NAMALWA (cell line): ENCODE measurements at places on chromosomes 13 and 19.
A peak's percentile ranks its signal among the peaks of the same experiment; 100 is the strongest.

DNA sequence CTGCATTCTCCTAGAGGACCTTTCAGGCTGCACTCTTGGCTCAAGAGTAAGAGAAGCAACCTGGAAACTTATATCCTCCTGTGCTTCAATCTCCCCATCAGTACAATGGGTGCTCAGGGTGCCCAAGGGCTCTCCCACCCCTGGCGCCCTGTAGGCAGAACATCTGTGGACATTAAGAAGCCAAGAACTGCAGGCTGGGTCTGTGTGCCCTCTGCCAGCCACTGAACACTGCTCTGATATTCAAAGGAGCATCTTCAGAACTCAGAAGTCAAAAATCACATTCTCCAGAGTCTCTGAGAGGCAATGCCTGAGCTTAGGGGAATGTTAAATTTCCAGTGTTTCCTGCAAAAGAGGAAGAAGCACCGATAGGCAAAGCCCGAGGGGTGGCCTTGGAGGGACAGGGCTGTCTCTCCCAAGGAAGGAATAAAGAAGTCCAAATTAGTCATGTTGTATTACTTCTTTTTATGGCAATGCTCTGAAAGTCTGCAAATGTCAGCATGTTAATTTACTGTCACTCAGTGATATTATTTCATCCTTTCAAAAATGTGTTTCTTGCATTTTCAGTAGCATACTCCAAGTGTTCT, 88.1 kb downstream of the TSHZ3 start:
- no peak for DNase-seq

GRCh38 chr19:49924004-49924880, 4.8 kb upstream of the ATF5 start:
- DNase-seq: peak; percentile 84

DNA sequence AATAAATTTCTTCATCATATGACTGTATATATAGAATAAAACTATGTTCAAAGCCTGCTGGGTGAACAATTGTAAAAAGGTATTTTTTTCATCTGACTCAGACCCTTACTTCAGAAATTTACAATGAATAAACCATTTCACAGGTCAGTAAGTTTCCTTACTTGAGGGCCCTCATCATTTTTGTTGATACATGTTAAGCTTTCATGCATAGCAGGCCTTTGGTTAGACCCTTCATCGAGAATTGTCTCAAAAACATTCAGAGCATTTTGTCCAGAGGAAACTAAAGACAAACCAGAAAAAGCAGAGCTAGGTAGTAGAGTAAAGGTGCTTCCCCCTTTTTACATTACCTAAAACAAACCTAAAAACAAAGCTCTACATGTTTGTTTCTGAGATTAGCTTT, 46.2 kb downstream of the FNDC3A start:
- no peak for DNase-seq

- DNase-seq: no peak
Observed at GRCh38 chr19:54196536-54196935, 4.1 kb upstream of the RPS9 start.

GRCh38 chr19:5141129-5141849, 172.4 kb downstream of the KDM4B start:
- no peak for DNase-seq

DNA sequence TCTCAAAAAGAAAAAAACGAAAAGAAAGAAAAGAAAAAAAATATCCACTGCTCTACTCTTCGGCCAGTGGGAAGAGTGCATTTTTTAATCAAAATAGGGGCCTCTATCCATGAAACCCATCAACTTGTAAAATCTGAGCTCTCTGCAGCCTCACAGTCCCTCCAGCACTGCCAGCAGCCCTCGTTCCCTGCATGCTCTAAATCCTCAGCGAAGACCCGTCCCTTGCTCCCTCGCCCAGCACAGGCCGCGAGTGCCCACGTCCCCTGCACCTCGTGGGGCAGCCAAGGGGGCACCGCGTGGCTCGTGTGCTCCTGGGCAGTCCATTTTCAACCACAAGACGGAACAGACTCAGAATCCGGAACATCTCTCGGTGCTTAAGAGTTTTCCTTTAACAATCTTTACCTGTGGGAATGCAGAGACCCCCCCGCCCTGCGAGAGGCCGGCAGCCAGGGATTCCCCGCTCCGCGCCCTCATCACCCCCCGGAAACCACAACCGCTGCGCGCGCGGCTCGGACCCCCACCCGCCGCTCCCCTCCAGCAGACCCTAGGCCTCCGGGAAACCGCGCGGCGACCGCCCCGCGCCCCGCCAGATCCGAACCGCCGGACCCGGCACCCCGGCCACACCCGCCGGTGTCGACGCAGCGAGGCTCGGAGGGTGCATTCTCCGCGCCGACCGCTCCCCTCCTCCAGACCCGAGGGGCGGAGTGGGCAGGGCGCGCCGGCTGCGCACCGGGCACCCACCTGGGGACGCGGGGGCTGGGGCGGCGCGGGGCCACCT, 638 bp downstream of the ANKRD27 start:
- DNase-seq: peak; percentile 18

GRCh38 chr19:48540110-48540509, 11.9 kb upstream of the SULT2B1 start:
- DNase-seq: no peak

- DNase-seq: no peak
Observed at GRCh38 chr19:18939922-18940768, 872 bp downstream of the HOMER3 start.

DNA sequence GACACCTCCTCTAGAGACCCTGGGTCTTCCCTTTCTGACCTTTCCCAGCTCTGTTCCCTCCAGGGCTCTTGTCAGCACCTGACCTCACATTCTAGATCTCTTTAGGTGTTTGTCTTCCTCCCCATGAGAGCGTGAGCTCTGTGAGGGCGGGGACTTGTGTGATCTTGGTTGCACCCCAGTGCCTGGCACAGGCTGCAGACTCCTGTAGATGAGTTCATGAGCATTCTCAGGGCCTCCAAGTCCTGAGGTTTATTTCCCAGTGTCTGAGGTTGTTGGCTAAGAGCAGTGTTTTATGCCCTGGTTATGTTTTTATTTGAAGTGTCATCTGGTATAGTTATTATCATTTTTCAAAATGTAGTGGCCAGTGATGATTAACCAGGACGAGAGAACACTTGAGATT, 596 bp downstream of the CEACAM4 start:
- DNase-seq: no peak

DNA sequence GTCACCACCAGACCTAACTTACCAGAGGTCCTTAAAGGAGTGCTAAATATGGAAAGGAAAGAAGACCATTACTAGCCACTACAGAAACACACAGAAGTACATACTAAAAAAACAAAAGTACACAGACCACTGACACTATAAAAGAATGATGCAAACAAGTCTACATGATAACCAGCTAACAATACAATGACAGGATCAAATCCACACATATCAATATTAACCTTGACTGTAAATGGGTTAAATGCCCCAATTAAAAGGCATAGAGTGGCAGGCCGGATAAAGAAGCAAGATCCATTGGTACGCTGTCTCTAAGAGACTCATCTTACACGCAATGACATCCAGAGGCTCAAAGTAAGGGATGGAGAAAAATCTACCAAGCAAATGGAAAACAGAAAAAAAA, 47.2 kb downstream of the UBL3 start:
- DNase-seq: no peak

DNA sequence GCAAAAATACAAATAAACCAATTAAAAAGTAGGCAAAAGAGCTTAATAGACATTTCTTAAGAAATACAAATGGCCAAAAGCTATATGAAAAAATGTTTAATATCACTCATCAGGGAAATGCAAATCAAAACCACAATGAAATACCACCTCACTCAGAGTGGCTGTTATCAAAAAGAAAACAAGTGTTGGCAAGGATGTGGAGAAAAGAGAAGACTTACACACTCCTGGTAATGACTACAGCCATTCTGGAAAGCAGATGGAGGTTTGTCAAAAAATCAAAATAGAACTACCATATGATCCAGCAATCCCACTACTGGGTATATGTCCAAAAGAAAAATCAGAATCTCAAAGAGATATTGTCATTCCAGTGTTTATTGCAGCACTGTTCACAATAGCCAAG, 223.5 kb upstream of the SLC10A2 start:
- no peak for DNase-seq

DNA sequence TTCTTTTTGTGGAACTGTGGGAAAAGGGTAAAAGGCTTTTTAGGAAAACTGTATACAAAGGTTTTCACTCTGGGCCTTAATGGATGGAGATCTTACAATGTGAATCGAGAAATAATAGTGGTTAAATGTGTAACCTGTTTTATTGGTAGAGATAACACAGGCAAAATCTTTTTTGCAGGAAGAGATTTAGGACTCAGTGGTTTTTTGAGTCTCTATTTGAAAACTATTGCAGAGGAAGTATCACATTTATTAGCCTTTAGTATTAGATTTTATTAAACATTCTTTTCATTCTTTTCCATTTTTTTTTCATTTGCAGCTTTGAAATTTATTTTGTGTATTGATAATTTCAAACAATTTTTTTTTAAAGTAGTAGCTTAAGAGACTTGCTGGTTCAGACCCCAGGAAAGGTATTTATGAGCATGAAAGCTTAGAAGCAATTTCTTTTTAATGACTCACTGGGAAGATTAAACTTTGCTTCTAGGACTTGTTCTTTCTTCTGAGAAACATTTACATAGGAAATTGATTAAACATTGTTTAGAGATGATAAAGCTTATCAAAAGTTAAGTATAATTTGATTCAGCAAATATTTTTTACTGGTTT, 10.5 kb downstream of the KLF5 start:
- no peak for DNase-seq

- DNase-seq: peak; percentile 63
Observed at GRCh38 chr13:99431927-99432608, 69.2 kb upstream of the TM9SF2 start.

DNA sequence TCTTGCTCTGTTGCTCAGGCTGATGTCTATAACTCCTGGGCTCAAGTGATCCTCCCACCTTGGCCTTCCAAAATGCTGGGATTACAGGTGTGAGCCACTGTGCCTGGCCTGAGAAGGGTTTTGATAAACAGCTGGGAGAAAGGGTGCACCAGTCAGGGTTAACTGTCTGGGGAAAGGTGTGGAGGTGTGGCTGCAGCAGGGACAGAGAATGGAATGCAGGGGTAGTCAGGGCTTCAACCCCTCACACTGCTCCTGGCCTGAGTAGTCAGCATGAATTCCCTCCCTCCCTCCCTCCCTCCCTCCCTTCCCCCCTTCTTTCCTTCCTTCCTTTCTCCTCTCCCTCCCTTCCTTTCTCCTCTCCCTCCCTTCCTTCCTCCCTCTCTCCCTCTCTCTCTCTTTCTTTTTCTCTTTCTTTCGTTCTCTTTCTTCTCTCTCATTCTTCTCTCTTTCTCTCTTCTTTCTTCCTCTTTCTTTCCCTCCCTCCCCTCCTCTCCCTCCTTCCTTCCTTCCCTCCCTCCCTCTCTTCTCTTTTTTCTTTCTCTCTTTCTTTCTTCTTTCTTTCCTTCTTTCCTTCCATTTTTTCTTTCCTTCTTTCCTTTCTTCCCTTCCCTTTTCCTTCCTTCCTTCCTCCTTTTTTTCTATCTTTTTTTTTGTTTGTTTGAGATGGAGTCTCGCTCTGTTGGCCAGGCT, 16.0 kb downstream of the MYO1F start:
- DNase-seq: no peak

GRCh38 chr13:51541037-51541436, 43.2 kb upstream of the WDFY2 start:
- no peak for DNase-seq

DNA sequence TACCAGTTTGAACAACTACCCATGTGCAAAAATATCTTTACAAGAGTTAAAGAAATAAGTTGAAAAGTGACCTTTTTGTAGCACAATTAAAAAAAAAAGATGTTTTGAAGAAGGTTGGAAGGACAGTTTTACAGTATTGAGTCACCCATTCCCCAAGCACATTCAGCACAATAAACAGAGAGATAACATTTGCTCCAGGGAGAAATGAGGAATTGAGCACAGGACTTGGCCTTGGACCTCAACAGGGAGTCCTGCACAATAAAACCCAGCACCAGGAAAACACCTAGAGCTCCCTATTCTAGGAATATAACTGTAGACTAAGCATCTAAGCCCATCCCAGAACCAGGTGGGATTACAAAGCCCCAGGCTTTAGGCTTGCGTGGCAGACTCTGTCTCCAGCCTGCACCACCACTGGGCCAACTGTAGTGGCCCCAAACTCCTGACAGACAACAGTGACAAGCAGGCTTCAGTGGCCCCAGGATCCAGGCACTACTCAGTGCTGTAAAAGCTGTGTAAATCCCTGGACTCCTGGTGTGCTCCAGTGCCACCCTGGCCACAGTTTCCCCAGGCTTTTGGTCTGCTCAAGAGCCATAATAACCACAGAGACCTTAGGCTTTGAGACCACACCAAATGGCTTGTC, 857.2 kb downstream of the SLITRK1 start:
- DNase-seq: no peak

- DNase-seq: no peak
Observed at GRCh38 chr19:29674374-29675119, 9.3 kb downstream of the PLEKHF1 start.

DNA sequence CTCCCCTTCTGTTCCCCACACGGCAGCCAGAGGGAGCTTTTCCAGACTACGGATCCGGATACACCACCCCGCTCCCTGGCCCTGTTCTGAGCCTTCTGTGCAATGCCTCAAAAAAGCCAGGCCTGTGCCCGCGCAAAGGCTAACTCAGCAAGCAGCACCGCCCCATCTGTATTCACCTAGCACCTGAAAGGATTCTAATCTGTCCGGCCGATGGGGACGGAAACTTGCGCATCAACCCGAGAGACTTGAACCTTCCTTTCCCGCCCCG, 589 bp downstream of the ZBTB45 start:
- DNase-seq: peak; percentile 73

- no peak for DNase-seq
Observed at GRCh38 chr13:67318398-67318797, 88.3 kb upstream of the PCDH9 start.

GRCh38 chr13:41467425-41467945, 10.1 kb downstream of the RGCC start:
- DNase-seq: no peak

GRCh38 chr19:2613507-2614295, 88.8 kb downstream of the GNG7 start:
- DNase-seq: peak; percentile 85

- no peak for DNase-seq
Observed at GRCh38 chr13:64936879-64937278, 2293.3 kb downstream of the PCDH9 start.

DNA sequence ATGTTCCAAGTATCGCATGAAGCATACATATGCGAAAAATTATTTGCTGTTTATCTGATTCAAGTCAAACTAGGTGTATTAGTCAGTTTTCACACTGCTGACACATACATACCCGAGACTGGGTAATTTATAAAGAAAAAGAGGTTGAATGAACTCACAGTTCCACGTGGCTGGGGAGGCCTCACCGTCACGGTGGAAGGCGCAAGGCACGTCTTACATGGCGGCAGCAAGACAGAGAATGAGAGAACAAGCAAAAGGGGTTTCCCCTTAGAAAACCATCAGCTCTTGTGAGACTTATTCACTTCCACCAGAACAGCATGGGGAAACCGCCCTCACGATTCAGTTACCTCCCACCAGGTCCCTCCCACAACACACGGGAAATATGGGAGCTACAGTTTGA, 13.0 kb upstream of the PROZ start:
- DNase-seq: no peak
